ENCODE measurements at places on chromosomes 4 and X.

GRCh38 chr4:1693131-1693896 lies 9.2 kb upstream of the FAM53A start:
- peak; percentile 89 for DNase-seq

GRCh38 chr4:80011636-80012236 lies 61.3 kb downstream of the ANTXR2 start:
- no peak for DNase-seq

DNA sequence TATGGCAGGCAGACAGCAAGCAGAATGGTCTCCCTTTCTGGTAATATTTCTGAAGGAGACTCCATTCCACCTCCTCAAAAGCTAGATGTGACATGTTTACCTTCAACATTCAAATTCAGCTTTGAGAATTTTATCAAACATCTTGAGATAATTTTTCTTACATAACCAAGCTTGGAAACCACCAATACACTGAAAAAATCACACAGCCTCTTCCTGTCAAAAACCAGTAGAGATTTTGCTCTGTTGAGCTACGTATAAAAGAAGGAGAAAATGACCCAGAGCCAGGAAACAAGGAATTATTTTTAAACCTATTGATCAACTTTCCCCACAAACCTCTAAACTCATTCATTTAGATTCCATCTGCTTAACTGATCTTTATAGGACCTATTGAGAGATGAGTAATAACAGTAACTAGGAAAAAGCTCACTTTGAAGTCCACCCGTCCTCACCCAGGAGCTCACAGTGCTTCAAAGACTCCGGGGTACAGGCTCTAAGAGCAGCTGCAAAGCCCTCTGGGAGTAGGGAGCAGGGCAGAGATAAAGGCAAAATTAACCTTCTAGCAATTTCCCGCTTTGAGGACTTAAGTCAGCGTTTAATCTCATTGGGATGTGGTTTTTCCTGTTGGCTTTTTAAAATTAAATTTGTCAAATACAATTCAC lies 318.2 kb upstream of the RASGEF1B start:
- DNase-seq = no peak

GRCh38 chr4:172892300-172892699 lies 276.3 kb upstream of the GALNT7 start:
- peak; percentile 2 for DNase-seq

DNA sequence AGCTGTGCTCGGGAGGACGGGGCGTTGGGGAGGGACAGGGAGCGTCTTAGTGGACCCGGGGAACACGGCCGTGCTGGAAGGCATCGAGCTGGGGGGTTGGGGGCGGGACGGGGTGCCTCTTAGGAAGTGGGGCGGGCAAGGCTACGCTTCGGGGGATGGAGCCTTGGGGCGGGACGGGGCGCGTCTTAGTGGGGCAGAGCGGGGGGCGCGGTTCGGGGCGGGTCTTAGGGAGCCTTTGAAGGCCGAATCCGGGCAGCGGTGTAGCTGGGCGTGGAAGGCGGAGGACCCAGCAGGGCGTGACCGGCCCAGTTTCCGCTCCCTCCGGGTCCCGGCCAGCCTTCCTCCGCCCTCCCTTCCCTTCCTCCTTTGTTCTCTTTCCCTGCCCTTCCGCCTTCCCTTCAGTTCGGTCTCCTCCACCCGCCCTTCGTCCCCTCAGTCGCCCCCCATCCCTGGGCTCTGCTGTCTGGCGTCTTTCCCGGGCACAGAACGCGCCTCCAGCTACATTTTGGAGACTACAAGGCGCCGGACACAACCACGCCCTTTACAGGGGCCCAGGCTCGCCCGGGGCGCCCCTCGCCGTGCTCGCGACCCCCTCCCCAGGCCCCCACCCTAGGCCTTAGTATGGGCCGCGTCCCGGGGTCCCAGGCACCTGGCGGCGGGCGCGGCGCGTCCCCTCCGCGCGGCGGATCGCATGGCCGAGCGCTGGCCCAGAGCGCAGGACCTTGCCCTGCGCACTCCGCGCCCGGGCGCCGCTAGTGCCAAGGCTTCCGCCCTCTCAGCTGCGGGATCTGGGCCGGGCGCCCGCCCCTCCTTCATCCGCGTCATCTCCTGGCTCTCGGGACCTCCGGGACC lies at the start of gene ARSD:
TSS of gene ARSD (minus strand) at position 757 of the 852 bp plus-strand sequence. CDS start at position 693, 64 bp downstream.
- peak; percentile 88 for DNase-seq

GRCh38 chrX:38271154-38271716 lies 50.6 kb upstream of the SRPX start:
- DNase-seq = no peak

GRCh38 chr4:95979961-95980876 lies 140.3 kb downstream of the PDHA2 start:
- no peak for DNase-seq

DNA sequence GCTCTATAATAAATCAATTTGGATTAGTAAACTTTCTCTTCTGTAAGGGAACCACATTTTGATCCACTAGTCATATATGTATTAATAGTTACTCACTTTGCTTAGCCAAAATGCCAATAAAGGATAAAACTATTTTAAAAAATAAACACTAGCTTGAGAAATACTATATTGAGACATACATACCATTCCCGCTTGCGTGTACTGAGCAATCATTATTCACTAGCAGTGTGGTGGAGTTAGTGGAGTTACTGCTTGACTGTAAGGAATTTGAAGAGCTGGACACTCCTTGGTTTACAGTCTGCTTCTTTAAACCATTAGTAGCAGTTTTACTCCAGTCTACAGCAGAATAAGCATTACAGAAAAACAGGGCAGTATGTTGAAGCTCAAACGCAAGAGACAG lies 10.8 kb upstream of the PHKA2 start:
- no peak for DNase-seq

GRCh38 chr4:137700072-137700471 lies 167.8 kb upstream of the PCDH18 start:
- DNase-seq = peak; percentile 3

GRCh38 chrX:13001961-13002671 lies 27.2 kb downstream of the TMSB4X start:
- DNase-seq = no peak

DNA sequence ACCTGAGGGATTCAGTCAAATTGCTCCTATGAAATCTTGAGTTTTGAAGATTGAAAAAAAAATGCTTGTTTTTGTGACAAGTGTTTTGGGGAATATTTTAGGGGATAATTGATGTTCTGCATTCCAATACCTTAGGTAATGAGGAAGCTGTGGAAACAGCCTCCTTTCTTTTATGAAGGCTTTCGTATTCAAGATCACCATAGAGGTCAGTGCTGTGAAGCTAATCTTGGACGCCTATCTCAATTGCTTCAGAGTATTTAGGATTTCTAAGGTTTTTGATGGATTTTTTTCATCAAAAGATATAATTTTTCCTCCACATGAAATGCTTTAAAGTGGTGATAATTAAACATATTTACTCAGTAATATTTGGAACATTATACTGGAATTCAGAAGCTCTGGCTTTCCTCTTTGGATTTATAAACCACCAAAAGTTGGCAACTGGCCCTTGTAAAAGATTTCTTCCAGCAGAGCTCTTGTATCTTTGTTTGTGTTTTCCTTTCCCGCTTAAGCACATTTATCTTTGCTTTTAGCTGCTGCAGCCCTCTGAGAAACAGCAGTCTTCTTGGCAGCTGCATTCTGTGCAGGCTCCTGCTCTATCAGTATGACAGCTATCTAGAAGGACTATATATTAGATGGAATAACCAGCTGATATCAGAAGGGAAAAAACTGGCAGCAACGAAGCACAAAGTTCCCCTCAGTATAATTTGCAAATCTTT lies 63.7 kb downstream of the HMGB2 start:
- DNase-seq = no peak

- DNase-seq = no peak
Observed at GRCh38 chr4:174524242-174524641, 2.0 kb upstream of the HPGD start.

DNA sequence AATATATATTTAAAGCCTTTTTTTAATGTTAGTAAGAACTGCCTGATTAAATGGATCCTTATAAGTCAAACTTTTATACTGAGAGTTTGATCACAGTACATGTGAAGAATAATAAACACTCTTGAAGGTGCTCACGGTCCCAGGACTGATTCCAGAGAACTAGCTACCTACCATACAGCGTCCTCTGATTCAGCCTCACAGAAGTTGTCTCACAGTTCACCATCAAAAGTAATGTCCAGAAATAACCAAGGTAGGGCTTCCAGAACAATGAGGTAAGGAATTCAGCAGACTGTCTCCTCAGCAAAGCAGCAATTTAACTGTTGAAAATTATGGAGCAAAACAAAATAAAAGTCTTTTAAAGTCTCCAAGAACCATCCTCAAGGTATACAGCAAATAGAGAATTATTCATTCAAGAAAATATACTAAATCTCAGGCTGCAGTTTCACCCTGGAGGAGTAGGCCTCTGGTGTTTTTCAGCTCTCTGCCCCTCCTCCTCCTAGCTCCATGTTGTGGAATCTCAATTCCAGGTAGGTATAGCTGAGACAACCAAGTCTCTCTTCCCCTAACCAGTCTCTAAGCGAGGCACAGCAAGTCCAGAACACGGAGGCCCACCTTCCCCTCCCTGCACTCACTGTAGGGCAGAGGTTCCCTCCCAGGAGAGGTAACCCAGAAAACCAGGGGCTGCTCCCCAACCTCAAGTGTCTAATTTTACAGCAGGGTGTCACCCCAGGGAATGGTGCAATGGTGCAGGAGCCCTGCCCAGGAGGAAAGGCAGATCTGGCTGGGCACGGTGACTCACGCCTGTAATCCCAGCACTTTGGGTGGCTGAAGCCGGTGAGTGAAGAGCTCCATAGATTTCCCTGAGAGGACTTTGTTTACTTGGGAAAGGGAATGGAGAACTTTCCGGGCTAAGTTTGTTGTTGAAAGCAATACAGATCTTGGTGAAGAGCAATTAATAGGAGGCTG lies 28.6 kb downstream of the FAM241A start:
- DNase-seq = no peak

DNA sequence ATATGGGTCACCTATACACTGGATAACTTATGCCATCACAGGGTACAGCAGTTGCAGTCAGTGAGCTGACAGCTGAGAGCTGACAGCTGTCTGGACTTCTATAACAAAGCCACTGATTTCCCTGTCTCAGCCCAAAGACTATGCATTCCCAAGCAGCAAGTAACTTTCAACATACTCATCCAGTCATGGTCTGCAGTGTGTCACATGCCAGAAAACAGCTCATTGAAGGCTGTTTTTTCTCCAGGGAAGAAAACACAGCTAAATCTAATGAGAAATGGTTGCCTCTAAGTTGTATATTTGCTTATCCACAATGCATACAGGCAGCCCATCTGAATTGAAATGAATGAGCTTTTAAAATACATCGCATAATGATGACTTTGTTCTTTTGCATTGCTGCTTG lies 6.3 kb downstream of the KIAA1210 start:
- DNase-seq = no peak

DNA sequence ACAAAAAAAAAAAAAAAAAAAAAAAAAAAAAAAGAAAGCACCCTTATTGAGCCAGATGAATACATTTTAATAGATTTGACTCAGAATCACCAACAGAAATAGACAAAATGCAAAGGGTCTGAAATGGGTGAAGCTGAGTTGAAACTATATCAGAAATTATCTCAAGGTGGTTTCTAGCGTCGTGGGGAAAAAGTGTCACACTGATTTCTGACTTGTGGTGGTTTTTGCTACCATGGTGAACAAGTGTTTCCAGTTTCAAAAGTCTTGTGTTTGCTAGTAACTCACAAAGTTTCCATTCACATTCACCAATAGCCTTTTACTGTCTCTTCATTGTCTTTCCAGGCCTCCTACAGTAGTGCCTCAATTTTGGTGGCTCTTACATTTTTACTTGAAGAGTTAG lies 135.5 kb downstream of the ARHGAP24 start:
- DNase-seq = no peak

- no peak for DNase-seq
Observed at GRCh38 chr4:30945586-30945985, 225.4 kb downstream of the PCDH7 start.

GRCh38 chr4:139639654-139640053 lies 26.0 kb upstream of the MGST2 start:
- DNase-seq = no peak

- DNase-seq = no peak
Observed at GRCh38 chr4:17717301-17717700, 64.1 kb downstream of the FAM184B start.

GRCh38 chr4:8090312-8090711 lies 68.3 kb downstream of the ABLIM2 start:
- DNase-seq = no peak

DNA sequence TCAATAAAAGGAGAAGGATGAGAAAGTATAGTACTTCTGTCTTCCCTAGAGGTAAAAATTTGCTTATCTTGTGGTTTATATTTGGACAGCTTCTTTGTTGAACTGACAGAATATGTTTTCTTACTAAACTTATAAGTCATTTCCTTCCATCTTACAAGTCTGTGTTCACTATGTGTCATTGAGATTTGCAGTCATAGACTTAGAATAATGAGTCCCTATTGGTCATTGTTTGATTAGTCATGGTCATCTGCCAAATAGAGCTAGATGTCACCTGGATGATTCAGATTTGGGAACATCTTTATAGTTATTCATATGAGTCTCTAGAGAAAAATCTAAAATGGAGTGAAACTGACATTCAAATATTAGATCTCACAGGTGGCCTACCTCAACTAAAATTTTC lies 51.5 kb downstream of the SPATA18 start:
- no peak for DNase-seq

DNA sequence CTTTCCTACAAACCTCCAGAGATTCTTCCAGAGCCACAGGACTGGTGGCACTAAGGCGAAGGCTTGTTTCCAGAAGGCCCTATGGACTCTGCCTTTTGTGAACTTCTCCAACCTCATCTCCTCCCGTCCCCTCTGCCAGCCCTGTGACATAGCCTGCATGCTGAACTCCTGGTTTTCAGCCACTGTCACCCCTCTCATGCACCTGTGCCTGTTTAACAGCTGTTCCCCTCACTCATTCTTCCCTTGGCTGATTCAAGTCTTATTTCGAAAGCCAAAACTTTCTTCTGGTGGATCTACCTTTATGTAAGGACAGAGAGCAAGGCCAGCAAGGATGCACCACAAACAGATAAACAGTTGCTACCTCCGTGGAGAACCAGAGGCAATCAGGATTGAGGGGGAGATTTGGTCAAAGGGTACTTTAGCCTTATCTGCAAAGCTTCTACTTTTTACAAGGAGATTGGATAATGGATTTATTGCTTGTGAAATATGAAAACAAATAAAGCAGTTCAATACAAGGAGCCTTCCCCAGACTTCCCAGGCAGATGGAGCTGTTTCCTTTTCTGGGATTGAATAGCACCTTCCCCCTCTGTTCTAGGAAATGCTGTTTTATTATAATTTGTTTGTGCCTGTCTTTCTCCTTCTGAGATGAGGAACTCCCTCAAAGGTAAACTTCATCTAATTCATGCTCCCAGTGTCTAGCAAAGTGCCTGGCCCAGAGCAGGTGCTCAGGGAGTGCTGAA lies 5.7 kb downstream of the CITED1 start:
- no peak for DNase-seq

DNA sequence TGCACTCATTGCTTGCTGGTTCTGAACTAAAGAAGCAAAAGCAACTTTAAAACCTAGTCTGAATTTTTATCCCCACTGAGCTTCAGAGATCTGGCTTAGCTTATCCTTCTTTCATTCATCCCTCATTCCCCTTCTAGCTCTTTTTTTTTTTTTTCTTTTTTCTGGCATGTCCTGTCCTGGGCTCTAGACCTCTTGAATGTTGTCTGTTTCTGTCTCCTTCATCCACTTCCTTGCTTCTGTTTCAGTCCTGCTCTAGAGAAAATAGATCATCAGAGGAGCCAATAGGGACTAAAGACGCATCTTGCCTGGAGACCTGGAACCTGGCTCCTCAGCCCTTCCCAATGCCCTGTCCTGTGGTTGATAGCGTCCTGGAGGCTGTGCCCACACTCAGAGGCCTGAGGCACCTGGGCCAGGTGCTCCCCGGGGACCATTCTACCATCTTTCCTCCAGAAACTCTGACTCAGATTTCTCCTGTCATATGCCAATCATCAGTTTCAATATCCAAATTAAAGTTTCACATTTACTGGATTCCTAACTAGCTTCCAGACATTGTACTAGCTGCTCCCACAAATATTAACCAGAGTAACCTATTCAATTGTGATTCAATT lies 115.7 kb upstream of the GATB start:
- no peak for DNase-seq
